Left ventricle myocardium inferior (tissue), 1 donor: ENCODE measurements at places on chromosomes 7 and 10. TPM values are rescaled to one million over a fixed set of nuclear protein-coding genes. Genes with fewer than 3 reads are reported as not detected.

The WDR86 gene
- total RNA-seq = 0.16 TPM

The TMEM273 gene
- total RNA-seq = 29.0 TPM

The DHTKD1 gene
- total RNA-seq = 31.7 TPM

The NPC1L1 gene
- 0.19 TPM for total RNA-seq

The PRLHR gene
- not detected for total RNA-seq

The NKX1-2 gene
- total RNA-seq = not detected

The BNIP3 gene
- 161 TPM for total RNA-seq

The AGR2 gene
- not detected for total RNA-seq

The ANXA8L1 gene
- not detected for total RNA-seq

The MOGAT3 gene
- total RNA-seq = not detected

The ATOH7 gene
- not detected for total RNA-seq

The PPP1R17 gene
- not detected for total RNA-seq

DNA sequence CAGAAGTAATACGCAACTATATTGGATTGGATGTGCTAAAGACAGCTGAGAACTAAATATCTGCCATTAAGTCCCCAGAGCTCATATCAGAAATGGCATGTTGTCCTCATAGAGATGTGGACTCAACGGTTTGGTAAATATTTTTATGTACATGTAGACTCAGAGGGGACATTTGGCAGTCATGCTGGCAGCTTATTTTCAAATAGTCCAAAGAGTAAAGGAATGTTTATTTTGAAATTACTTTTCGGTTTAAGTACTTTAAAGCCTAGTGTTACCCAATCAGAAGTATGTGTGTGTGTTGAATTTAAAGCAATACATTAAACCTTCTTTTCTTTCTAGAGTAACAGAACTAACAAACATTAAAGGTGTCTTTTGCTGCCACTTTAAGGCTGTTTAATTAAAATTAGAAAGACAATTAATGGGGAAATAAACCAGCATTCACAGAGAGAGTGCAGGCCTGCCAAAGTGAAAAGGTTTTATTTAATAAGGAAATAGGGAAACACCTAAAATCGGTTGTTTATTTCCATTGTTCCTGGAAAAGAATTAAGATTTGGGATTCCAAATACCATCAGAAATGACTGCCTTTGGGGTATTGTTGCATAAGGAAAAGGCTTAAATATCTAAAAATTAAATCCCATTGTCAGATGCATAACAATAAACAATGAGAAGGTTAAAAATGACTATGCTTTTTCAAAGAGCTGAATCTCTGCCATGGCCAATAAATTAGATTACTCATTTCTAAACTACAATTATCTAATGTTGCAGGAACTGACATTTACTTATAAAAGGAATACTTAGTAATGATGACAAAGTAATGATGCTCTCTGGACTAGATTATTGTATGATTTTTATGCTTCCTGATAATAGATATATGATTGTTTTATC, 113.4 kb upstream of the AHR start:
- no peak for DNase-seq

DNA sequence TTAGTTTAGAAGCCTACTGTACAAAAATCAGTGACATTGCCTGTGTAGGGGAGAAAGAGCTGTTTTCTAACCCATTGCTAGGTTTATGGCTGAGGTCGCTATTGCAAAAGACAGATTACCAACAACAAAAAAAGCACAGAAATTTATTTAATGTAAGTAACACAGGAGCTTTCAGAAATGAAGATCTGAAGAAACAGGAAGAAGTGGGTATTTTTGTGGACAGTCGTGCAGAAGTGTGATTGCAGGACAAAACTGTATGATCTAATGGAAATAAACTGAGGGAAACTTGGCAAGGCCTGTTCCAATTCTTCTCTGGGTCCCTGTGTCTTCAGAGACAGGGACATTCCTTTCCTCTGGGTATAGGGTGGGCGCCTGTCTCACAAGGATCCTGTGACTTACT, 87.4 kb downstream of the APBB1IP start:
- DNase-seq = no peak

DNA sequence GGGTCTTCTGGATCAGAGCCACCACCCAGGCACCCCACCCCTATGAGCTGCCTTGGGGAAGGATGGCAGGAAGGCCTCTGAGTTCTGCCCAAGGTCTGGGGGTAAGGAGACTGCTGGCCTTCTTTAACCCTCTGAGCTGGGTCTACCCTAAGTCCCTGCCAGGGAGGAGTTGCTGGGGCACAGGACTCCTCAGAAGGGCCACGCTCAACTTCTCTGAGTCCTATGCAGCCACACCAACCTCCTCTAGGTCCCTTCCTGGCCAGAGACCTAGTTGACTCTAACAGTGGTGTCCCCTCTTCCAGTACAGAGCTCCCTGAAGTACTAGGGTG, 2.6 kb upstream of the NEURL1 start:
- no peak for DNase-seq

DNA sequence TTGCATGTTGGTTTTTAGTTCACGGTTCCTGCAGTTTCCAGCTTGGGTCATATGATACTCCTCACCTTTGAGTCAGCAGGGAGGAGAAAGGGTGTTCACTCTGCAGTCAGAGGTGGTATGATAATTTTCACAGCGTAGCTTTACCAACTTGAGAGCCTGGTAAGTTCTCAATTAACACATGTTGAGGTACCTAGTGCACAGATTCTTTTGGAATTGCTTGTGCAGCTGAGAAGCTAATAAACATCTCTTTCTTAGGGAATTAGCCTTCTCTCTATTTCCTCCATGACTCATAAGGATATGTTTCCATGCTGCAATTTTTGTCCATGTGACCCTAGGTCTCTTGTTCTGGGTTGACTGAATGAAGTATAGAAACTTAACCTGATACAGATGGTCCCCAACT, 166.6 kb downstream of the KIF20B start:
- no peak for DNase-seq

GRCh38 chr10:45302573-45302972, 12.8 kb downstream of the OR13A1 start:
- no peak for DNase-seq

DNA sequence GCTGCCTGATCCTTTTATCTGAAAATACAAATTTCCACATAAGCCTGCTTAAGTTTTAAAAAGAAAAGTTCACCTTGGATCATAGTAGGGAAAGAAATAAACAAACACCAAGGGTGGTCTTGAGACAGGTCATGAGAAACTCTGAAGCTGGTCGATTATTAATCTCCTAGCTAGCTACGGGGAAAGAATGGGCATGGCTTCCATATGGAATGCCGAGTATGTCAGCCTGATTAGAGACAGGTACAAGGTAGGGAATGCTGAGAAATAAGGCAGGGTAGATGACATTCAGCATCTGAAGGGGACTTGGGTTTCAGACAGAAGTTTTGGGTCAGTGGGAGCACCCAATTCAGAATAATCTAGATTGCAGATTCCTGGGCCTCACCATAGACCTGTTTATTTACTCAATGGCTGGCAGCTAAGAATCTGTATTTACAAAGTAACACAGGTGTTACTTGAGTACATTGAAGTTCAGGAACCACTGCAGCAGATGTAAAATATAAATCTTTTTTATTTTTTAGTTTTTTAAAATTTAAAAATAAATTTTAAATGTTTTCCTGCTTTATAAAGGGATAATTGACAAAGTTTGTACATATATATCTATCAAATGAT, 49.0 kb downstream of the SCIN start:
- no peak for DNase-seq

DNA sequence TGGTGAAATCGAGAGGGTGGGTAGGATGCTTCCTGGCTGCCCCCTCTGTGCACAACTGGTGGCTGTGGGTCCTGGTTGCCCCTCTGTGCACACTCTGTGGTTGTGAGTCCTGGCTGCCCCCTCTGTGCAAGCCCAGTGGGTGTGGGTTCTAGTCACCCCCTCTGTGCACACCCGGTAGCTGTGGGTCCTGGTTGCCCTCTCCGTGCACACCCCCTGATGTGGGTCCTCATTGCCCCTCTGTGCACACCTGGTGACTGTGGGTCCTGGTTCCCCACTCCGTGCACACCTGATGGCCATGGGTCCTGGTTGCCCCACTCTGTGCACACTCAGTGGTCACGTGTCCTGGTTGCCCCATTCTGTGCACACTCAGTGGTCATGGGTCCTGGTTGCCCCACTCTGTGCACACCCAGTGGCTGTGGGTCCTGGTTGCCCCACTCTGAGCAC, 20.3 kb upstream of the RET start:
- no peak for DNase-seq

DNA sequence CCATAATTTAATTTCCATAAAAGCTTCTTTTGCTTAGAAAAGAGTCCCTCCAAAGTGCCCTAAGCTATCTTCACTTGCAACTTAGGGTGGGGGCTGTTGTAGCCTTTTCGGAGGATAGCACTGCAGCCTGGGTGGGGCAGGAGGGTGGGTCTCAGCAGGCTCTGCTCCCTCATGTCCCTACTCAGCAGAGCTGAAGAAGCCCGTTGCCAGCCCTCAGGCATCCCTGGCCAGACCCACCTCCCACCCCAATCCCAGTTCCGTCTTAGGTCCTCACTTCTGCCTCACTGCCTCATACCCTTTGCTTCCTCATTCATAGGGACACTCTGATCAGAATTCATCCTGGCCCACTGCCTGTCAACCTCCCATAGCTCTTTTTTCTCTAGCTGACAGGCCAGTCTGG, 99.8 kb upstream of the ZMIZ1 start:
- DNase-seq = no peak

DNA sequence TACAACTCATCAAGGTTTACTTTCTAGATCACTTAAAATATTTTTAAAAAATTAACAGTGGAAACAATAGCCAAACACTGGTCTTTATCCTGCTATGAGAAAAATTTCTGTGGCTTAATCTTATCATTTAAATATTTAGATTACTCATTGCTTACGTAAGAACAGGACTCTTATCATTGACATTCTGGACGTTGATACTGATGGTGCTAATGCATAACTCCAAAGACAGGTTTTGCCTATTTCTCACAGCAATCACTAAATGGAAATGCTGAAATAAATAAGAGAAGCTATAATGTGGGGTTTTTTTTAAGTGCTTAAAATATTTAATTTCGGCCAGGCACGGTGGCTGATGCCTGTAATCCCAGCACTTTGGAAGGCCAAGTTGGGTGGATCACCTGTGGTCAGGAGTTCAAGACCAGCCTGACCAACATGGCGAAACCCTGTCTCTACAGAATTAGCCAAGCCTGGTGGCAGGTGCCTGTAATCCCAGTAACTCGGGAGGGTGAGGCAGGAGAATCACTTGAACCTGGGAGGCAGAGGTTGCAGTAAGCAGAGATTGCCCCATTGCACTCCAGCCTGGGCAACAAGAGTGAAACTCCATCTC, 195.0 kb downstream of the HGF start:
- DNase-seq = no peak

DNA sequence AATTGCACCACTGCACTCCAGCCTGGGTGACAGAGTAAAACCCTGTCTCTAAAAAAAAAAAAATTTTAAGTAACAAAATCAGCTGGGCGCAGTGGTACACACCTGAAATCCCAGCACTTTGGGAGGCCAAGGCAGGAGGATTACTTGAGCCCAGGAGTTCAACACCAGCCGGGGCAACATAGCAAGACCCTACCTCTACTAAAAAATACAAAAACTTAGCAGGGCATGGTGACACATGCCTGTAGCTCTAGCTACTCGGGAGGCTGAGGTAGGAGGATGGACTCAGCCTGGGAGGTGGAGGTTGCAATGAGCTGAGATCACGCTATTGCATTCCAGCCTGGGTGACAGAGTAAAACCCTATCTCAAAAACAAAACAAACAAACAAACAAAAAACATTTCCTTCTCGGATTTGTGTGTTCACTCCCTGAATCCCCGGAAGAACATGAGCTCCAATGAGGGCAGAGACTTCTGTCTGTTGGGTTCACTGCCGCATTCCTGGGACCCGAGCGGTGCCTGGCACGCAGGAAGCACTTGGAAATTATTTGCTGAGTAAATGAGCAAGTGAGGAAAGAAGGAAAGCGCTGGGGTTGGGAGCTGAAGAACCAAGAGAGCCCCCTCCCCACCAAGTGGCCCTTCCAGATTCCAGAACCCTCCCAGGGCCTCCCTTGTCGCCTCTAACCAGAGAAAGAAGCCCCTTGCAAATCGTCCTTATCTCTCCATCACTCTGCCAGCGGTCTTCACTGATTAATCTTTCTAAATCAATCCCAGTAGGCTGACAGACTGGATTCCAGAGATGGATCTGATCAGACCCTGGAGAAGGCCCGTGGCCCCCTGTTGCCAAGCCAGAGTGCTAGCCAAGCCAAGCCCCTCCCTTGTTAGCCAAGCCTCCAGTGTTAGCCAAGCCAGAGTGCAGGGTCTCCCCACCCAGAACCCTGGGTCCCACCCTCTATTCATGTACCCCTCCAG, 6.2 kb downstream of the TNRC18 start:
- no peak for DNase-seq

DNA sequence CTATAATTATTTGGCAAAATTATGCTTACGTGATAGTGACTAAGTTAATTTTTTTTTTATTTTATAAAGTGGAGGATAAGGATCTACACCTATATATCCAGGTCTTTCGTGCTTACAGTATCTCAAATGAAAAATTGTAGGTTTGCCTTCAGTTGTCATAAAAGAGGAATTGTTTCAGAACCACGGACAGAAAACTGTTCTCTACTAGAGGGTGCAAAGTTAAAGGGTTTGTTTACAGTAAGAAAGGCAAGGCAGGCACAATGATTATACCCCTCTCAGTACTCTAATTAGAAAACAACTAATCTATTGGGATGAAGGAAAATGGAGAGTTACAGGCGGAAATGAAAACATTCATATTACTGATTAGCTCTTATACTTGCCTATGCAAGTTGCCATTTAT, 1.5 kb downstream of the PCLO start:
- DNase-seq = no peak

DNA sequence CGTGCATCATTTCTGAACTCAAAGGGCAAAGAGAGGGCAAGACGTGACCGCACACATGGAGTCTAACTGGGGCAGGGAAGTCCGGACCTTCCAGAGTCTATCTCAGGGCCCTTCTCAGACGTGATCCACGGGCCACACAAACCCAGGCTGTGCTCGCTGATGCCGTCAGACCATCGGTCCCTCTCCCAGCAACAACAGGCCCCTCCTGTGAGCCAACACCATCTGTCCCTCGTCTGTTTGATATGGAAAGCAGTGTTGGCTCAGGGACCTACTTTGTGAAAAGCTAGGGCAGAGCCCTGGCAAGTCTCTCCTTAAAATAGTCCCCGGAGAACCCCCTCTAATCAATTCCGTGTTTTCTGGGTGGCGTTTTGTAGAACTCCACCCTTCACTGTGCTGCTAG, 208.8 kb downstream of the TCERG1L start:
- no peak for DNase-seq

- no peak for DNase-seq
Measured at GRCh38 chr10:77168861-77169260, 468.7 kb downstream of the KCNMA1 start.

GRCh38 chr10:15237351-15237750, 68.9 kb upstream of the NMT2 start:
- DNase-seq = no peak

- DNase-seq = no peak
Measured at GRCh38 chr7:107130487-107131220, 38.1 kb upstream of the HBP1 start.

DNA sequence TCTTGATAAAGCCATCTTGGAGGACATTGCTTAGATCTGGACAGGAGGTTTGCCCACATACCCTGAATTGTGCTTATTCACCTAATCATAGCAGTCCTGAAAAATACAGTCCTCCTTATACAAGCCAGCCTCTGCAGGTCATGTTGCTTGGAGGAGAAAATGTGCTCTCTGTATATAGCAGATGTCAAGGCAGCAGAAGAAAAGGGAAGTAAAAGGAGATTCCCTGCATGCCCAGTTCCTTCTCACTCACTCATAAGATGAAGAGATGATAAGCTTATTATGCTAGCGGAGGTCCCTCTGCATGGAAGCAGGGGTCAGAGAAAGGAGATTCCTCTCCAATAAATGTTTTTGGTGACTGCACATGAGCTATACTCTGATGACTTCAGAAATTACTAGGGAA, 458.8 kb upstream of the ZMIZ1 start:
- no peak for DNase-seq
